ENCODE measurements at places on chromosomes 3 and 15.

DNA sequence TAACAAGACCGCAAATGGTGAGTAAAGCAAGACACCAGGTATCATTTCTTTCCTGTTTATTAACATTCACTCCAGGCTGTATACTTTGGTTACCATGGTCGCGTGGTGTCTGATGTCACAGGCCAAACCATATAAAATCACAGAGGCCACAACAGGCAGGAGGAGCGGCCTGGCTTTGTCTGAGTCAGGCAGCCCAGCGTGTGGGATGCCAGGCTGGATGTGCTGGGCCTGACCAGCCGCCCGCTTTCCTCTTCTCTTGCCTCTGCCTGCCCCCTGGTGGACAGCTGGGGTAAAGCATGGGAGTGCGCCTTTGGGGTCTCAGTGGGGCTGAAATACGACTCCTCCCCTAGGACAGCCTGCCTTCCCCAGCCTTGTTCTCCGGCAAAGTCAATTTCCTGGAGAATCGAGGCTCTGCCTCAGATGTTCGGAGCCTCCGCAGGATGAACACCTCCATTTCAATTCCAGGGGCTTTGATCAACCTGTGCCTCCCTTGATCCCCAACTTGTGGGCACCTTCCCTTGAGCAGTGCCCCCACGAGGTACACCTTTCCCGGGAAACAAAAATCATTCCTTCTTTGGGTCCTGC is 78.2 kb downstream of the CCNL1 start:
- peak; percentile 88 for DNase-seq

- DNase-seq, result no peak
Measured at GRCh38 chr3:45168451-45168850, 22.3 kb upstream of the CDCP1 start.

DNA sequence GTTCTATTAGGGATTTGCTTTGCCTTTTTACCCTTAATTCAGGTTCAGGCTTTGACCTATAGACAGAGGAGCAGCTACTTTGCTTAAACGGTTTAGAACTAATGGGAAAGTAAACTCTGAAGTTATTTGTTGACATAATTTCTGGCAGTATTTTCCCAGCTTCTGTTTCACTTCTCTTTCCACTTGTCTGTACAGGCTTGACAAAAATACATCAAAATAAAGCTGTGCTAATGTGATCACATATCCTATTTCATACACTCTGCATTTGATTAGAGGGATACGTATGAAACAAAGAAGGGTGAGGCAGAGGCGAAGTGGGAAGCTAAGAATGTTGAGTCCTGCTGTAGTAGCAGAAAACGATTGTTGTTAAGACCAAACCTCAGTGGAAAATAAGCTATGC is 389.1 kb upstream of the RARB start:
- no peak for DNase-seq

- no peak for DNase-seq
Measured at GRCh38 chr3:14524311-14524711, 15.8 kb downstream of the GRIP2 start.

DNA sequence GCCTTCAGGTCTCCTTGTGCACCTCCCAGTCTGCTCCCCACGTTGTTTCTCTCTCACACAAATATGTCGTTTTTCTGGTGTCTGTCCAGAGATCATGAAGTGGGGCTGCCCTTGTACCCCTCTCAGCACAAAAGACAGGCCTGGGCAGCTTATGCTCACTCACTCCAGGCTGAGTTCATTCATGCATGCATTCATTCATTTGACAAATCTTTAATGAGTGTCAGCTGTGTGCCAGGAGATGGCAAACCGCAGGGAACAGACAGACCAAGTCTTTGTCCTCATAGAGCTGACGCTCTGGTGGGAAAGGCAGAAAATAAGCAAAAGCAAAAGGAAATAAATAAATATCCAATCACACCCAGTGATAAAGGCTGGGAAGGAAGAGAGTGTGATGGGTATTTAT is 7.6 kb upstream of the TRH start:
- DNase-seq, result no peak

DNA sequence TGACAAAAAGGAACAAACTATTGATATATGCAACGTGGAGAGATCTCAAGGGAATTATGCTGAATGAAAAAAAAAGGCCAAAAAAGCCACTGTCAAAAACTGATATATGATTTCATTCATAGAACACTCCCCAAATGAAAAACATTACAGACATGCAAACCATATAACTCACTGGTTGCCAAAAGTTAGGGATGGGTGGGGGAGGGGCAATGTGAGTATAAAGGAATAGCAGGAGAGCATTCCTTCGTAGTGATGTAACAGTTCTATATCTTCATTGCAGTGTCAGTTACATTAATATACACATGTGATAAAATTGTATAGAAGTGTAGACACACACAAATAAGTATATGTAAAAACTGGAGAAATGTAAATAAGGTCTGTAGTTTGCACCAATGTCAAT is 12.2 kb downstream of the GBE1 start:
- no peak for DNase-seq

GRCh38 chr3:37742574-37743212 is 119.0 kb upstream of the CTDSPL start:
- no peak for DNase-seq

DNA sequence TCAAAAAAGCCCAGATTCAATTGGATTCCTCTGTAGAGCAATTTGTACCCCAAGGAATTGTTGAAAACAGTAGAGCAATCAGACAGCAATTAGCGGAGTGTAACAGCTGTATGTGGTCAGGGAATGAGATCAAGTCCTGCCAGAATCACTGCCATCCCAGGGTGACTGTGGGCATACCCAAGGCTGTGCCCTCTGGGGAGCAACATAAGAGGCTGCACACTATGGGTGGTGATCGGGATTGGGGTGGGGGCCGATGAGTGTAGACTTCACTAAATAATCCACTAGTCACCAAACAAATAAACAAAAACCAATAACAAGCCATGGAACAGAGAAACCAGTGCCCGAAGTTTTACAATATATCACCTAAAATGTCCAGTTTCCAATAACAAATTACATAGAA is 12.1 kb upstream of the ELP6 start:
- no peak for DNase-seq

- DNase-seq, result no peak
Measured at GRCh38 chr3:183061391-183062172, 37.7 kb downstream of the MCCC1 start.

DNA sequence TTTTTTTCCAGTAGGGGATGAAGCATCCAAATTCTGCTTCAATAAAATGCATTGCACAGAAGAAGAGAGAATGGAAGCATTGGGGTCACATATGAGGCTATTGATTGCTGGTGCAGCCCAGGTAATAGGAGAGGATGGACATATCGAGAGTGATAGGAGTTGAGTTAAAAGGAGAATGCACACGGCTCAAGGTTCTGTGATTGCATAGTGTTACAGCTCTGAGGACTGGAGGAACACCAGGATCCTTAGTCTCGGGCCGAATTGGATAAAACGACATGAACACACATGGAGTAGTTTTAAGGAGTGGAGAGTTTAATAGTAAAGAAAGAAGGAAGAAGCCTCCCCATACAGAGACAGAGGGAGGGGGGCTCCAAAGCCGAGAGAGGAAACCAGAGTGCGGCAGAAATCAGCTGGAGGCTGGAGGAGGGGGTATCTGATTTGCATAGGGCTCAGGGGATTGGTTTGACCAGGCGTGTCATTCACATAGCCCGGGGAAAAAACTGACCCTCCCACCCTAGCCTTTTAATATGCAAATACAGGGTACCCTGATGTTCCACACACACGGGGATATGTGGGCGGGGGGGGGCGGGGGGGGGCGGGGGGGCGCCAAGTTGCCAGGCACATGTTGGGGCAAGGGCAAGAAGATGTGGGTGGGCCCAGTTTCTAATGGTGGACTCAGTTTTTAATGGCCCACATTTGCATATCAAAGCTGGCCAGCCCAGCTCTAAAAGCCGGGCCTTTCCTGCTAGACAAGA is 156.9 kb downstream of the AGBL1 start:
- no peak for DNase-seq

DNA sequence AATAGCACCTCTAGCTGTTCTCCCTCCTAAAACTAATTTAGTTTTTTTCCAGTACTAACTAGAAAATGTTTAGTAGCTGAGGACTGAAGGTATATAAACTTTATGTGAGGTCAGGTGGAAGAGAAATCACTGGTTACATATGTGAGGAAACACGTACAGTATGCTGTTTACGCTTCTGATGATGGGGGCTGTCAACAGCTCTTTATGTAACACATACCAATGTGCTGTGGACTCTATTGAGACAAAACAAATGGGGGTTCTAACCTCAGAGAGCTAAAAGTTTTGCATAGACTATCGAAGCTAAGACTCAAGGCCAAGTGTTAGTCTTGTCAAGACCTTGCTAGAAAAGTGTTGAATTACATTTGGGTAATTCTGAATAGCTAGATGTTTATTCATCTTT is 107.5 kb downstream of the SYNPR start:
- DNase-seq, result no peak

- no peak for DNase-seq
Measured at GRCh38 chr3:10352146-10352911, 31.4 kb upstream of the SEC13 start.

DNA sequence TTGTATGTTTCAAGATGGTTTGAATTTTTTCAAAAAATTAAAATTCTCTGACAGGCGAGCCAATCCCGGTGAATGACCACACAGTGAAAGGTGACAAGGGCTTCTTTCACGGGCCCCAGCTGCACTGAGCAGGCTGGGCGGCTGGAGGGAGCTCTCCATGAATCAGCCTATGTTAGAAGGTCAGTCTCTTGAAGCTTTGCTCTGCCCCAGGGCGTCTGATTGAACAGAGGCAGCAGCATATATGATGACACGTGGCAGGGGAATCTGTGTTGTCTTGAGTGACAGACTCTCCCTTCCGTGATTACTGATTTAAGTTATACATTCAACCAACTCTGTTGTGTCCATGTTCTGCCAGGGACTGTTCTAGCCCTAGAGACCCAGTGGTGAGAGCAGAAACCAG is 51.5 kb downstream of the ISG20 start:
- DNase-seq, result no peak

DNA sequence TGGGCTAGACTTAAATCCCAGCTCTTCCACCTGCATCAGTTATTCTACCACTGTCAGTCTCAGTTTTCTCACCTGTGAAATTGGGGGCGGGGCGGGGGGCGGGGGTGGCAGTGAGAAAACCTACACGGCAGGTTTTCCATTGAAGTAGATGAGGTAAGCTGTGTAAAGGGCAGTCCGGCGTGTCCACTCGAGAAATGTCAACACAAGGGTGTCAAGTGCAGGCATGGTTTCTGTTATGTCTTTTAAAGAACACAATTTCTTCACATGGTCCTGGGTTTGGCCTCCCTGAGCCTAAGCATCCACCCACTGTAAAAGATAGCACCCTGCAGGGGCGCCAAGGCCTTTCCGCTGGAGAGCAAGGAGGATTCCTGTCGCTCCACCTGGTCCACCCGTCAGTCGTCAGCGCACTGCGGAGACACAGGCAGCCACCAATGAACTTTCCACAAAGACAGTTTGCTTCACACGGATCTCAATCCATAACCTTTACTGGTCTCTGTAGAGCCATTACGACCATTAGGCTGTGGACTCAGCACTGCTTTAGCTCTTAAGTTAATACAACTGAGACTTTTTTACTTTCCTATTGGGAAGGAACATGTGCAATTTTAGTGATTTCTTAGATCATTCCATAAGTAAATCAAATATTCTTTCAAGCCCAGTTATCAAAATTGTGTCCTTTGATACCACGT is 99.5 kb upstream of the FOXB1 start:
- no peak for DNase-seq

- DNase-seq, result no peak
Measured at GRCh38 chr3:18264361-18264760, 160.8 kb downstream of the SATB1 start.

Measured in stimulated activated CD8-positive, alpha-beta memory T cell treated with anti-CD3 and anti-CD28 coated beads, Interleukin-4, amount 100 ng/mL, for 4 hours (primary cell).